ENCODE measurements at places on chromosomes 5 and 9.

DNA sequence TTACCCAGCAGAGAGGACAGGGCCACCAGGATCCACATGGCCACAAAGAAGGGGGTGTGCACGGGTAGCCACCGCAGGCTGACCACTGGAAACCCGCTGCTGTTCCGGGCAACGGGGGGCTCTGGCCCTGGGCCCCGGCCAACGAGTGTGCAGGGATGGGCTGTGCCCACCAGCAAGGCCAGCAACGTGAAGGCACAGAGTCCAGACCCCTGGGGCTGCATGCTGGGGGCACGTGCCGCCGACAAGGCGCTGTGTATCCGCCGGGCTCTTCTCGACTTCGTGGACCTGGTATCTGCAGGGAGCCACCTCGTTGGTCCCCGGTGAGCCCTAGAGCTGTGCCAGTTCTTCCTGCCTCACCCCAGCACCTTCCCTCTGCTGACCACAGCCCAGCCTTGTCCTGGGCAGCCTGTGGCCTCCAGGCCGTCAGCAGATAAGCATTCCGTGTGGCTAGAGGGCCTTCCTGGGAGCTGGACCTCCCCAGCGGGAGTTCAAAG is 42.2 kb upstream of the CEP72 start:
- DNase-seq: no peak

DNA sequence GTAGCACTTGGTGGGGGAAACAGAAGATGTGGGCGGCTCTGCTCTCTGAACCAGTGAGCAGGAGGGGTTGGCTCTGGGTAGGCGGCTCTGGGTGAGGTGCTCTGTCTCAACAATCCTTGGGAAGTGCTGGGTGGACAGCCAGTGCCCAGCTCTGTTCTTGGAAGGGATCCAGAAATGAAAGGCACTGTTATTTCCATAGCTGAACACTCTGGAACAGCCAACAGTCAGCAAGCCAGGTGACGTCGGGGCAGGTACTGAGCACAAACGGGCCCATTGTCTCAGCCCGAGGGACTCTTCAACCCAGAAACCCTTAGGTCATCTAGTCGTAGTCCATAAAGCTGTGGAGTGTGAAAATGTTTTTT is 36.3 kb downstream of the OLFM1 start:
- DNase-seq: no peak

DNA sequence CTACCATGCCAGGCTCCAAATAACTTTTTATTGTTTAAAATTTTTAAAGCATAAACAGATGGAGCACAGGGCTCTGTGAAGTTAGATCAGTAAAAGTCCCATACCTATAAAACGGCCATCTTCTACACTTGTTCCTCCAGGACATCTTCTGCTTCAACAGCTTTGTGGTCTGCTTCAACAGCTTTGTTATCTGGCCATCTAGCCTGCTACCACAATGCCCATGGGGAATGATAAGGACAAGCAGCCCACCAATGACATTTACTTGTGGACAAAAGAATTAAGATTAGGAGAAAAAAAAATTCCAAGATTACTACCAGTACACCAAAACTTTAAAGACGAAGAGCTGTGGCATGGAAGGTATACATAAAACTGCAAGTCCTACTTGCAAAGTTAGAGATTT is 2.2 kb upstream of the VPS13A start:
- DNase-seq: no peak

DNA sequence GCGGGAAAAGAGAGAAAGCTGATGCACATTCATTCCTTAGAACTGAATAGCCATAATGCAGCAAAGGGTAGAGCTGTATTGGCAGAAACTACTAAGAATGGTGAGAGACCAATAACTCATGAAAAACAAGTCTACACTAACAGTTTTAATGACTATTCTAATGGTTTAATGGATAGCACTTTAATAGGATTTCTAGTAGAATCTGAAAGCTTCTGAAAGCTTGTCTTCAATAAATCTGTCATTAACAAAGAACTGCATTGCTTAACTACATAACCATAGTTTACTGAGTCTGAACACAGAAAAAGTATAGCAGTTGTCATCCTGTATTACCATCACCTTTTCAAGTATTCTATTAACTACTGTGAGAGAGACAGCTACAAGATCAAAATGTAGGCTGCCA is 617.8 kb upstream of the DMAC1 start:
- DNase-seq: no peak

- no peak for DNase-seq
Measured at GRCh38 chr5:109936996-109937395, 247.3 kb downstream of the MAN2A1 start.

DNA sequence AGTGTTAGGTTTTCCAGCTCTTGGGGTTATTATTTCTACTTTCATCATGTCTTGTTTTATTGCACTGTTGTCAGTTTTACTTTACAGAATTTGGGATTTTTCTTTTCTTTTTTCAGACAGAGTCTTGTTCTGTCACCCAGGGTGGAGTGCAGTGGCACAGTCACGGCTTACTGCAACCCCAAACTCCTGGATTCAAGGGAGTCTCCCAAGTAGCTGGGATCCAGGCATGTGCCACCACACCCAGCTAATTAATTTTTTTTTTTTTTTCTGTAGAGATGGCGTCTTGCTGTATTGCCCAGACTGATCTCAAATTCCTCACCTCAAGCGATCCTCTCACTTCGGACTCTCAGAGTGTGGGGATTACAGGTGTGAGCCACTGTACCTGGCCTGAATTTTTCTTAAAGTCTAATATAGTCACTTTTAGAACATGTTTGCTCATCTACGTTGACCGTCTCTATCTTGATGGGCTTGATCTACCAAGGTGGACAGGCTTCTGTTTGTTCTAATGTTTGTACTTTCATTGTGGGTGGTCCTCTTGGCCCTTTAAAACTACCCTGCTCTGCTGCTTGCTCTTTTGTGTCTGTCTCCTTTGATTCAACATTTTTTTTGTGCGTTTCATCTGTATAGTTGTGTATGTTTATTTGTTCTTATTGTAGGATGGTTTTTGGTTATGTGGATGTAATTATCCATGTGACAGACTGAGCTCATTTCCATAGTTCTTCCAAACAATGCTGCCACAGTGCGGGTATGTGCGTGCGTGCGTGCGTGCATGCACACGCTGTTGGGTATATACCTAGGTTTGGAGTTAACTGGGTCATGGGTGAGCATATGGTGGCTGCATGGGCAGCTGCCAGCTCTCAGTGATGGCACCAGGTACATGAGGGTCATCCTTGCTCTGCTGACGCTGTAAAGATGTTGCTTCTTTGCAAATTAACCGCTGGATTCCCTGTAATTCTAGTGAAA is 18.1 kb downstream of the PRRC2B start:
- DNase-seq: no peak

- DNase-seq: no peak
Measured at GRCh38 chr9:90555351-90556057, 87.1 kb downstream of the DIRAS2 start.

DNA sequence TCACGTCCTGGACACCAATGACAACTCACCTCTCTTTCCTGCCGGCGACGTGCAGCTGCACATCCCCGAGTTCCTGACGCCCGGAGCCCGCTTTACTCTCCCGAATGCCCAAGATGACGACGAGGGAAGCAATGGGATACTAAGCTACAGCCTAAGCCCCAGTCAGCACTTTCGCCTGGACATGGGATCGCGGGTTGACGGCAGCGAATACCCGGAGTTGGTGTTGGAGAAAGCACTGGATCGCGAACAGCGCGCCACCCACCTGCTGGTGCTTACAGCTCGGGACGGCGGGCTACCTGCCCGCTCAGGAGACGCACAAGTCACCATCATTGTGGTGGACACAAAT is 1.1 kb downstream of the PCDHAC1 start:
- no peak for DNase-seq

DNA sequence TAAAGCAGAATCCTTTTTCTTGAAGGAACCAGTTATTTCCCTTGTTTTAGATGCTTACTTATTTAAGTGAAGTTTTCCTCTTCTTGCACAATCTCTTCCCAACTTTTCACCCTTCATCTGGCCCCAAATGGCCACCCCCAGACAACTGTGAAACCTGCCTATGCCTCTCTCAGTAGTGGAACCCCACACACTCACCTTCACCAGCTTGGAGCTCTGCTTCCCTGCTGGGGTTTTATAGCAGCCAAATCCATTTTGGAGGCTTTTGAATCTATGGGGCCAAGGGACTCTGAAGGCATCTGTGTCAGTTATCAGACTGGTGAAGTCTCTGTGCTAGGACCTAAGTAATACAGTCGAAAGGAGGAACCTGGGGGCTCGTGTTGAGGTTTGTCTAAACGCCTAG is 22.9 kb upstream of the SPINK1 start:
- DNase-seq: no peak

DNA sequence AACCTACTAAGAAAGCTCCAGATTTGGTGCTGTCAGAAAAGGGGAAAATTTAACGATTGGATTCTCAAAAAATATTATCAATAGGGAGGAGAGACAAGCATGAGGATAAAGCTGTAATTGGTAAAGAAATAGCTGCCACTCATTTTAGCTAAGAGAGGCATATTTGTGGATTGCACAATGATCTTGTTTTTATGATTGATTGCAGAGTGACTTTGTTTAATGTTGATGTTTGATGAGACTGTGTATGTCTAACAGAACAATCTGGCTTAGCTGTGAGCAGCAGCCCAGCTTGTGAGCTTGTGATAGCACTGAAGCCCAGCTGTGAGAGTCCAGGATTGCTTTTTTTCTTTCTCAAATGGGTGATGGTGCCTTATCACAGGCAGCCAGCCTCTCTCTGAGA is 56.4 kb downstream of the ZNF883 start:
- no peak for DNase-seq

DNA sequence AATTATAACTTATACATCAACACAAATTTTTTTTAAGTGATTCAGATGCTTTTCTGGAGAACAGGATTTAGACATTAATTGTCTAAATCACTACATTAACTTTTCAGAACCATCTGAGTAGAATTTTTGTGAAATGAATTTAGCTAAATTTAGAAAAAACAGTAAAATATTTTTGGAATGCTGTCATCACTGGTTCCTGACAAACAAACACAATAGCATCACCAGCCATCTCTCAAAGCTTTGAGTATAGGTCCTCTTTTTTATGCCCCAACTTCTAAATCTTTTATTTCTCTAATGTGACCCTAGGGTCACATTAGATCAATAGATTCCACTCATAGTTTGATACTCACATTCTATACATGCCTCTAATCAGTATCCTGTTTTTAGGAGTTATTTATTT is 104.6 kb downstream of the PRR16 start:
- no peak for DNase-seq

DNA sequence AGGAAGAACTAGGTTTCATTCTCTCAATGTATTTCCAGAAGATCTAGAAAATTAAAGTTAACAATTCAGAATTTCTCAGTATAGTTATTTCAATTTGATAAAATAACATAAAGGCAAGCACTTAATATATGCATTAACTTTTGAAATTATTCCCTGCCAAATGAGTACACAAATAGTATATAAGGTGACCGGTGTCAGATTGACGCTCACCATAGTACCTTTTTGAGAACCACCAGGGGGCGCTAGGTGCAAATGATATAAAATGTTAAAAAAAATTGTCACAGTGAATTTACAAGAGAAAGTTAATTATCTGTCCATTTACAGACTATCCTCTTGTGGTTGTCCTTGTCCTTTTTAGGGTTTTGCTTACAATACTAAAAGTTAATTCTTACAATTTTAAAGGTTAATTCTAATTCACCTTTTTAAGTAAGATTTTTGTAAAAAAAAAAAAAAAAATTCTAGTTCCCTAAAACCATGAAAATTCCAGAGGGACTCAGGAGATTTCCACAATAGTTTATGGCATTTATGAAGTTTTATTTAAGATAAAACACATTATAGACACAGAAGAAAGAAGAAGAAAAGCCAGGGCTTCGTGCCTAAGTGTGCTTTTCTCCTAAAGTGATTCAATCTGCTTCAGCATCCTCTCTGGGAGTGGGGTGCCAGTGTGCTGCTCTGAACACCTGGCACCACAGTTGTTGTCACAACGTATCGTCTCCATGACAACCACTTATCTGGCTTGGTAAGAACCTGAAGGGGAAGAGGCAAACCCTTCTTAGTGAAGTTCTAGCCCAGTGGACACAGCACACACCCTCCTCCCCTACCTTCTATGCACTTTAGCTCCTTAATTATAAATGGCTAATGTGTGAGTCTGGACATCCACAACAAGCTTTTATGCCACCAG is 1.7 kb downstream of the ADAMTS16 start:
- peak; percentile 18 for DNase-seq

GRCh38 chr5:402615-403359 is 40.2 kb upstream of the EXOC3 start:
- DNase-seq: no peak

DNA sequence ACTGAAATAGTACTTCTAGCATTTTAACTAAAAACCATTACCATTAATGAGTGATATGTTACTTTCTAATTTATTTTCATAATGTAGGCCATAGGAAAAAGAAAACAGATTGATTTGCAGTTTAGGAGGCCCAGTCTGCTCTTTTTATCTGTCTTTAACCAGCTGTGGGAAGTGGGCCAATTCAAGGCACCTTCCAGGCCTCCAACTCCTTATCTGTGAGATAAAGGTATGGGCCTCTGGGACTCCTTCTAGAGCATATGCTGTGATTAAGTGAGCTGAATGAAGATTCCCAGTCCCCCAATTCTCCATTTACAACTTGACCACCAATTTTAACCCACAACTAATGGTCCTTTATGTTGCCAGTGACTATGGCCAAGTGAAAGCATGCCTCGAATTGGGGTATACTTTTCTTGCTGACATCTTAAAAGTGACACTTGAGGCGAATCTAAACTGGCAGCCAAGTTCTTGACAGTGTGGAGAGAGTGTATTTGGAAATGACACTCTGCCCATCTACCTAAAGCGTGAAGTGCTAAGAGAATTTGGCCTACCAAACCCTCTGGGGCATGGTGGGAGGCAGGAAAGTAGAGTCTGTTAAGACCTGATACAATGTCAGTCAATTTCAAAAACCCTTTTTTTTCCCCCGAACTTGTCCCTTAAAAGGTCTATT is 88.3 kb downstream of the PIK3R1 start:
- DNase-seq: no peak

- DNase-seq: no peak
Measured at GRCh38 chr5:171475596-171475995, 56.1 kb downstream of the FGF18 start.

DNA sequence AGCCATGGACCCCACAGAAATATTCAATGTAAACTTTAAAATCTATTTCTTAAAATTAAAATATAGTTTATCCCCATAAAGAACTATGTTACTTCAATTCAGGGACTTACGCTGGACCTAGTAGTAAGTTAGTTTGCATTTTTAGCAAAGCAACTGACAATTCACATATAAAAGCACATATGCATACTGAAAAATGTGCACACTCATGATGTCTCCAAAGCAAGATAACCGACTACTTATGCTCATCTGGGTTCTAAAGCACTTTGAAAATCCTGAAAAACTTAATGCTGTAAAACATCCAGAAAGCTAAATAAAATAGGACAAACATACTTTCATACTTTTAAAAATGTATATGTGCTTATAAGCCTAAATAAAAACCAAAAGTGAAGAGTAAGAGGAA is 264.4 kb upstream of the GAS1 start:
- DNase-seq: no peak
